ENCODE measurements at places on chromosomes 2 and 18.

DNA sequence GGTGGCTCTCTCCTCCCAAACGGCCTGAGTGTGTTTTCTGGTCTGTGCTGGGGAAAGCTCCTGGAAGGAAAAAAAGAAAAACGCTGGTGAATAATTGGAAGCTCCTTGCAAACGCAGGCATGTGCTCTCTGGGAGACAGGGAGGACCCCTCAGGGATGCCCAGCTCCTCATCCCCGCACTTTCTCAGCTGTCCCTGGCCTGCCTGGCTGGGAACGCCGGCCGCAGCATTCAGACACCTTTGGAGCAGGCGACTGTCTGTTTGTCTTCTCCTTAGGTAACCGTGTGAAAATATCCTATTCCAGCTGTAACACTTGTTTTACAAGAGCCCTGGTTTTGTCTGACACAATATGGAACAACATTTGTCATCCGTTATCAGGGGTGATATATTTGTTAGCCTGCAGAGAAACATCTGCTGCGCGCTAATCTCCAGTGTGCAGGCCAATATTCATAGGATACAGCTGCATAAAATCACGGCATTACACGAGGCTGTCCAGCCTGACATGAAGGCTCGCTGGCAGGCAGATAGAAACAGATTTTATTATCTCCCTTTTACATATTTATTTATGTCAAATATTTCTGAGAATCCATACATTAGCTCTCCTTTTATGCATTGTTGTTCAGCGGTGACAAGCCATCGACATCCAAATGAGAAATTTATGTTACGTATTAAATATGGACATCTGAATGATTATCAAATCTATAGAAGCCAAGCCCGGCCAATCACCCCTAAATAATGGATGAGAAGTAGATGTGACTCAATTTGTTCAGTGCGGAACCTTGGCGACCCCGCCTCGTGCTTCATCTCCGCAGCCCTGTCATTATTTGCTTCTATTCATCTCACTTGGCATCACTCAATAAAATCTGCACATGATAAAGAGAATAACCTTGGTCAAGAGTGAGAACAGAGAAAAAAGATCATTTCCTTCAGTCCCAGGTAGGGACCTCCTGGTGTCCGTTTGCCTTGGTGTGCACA, 675.1 kb upstream of the SALL3 start:
- DNase-seq = no peak

GRCh38 chr2:159606287-159606686, 10.1 kb downstream of the BAZ2B start:
- DNase-seq = no peak

DNA sequence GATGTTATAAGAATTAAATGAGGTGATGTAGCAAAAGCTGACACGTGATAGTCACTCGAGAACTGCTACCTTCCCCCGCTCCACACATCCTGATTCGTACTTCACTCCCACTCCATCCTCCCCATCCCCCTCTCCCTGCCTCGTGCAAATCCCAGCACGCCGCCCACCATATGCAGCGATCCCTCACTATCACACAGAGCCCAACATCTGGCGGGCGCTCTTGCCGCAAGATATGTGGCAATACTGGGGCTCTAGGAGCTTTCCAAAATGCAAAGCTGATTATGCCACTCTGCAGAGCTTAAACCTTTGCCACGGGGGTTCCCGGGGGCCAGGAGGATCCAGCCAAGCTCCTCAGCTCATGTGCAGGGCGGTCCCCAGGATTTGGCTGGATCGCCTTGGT, 37.4 kb downstream of the DNMT3A start:
- no peak for DNase-seq

GRCh38 chr18:45677276-45677807, 46.6 kb upstream of the SLC14A1 start:
- peak; percentile 11 for DNase-seq

GRCh38 chr2:2880938-2881337, 496.7 kb downstream of the EIPR1 start:
- DNase-seq = no peak

- DNase-seq = no peak
Measured at GRCh38 chr18:10074110-10074509, 160.3 kb downstream of the VAPA start.

DNA sequence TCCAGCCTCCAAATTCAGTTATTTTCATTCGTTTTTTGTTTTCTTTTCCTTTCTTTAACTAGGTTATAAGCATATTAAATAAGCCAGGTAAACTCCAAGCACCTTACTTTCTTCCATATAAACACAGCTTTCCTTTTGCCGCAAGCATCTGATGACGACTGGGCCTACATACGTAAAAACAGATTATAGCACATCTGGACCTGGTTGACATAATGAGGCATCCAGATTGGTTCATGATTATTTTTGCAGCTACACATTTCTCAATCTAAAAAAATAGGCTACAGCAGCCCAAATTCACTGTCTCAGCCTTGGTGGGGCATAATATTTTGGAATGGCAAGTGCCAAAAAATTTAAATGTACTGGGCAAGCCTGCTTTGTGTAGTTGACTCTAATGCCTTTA, 7.7 kb downstream of the CYP1B1 start:
- DNase-seq = no peak

DNA sequence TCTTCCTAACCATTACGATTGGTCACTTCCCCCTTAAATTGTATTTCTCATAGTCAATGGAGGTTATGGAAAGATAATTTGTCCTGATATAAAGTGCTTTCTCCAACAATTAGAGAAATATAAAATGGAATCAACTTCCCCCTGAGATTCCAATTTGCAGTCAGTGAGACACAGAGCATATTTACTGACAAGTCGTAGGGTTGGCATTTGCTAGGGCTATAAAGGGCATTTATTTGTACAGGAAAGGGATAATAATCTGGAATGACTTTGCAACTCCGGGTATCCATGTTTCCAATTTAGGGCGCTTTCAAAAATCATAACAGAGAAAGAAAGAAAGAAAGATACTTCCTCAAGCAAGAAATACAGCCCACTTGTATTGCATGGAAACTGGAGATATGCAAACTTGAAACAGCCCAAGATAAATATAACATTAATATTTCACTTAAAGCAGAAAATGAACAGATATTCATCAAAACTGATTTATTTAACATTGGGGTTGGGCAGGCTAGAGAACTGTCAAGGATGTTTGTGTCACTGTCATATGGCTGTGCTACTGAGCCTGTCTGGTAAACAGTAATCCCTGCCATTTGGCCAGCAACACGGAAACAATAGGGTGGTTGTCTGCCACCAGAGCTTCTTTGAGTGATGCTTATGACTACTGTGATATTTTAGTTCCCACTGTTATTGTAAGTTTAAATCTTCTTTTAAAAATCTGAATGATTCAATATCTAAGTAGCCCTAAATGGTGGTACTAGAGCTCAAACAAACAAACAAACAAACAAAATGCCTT, 621.8 kb downstream of the LRP1B start:
- DNase-seq = no peak

- DNase-seq = no peak
Measured at GRCh38 chr2:231223458-231223976, 25.1 kb downstream of the ARMC9 start.

DNA sequence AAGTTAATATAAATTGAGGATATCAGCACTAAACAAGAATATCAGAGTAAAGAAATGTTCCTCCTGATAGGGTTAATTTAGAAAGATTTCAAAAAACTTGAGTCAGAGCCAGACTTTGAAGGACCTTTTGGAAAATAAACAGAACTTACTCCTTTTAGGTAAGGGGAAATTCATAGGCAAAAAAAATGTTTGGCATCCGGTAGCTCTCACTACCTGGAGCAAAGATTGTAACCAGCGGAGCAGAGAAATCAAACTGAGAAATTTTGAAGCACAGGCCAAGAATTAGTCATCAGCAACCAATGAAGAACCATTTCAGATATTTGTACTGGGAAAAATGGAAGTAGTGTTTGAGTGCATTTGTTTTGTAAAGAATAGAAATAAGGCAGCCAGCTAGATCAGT, 113.0 kb downstream of the ICA1L start:
- DNase-seq = no peak

DNA sequence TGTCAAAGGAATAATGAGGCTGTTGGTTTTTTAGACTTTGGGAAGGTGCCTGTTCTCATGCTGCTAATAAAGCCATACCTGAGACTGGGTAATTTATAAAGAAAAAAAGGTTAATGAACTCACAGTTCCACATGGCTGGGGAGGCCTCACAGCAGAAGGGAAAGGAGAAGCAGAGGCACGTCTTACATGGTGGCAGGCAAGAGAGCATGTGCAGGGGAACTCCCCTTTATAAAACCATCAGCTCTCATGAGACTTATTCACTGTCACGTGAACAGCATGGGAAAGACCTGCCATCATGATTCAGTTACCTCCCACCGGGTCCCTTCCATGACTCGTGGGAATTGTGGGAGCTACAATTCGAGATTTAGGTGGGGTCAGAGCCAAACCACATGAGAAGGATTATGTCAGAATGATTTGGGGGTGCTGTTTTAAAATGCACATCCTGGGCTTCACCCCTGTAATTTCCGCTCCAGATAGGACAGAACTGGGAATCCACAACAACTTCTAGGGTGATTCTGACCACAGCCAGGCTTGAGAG, 37.8 kb downstream of the TCF7L1 start:
- DNase-seq = no peak

DNA sequence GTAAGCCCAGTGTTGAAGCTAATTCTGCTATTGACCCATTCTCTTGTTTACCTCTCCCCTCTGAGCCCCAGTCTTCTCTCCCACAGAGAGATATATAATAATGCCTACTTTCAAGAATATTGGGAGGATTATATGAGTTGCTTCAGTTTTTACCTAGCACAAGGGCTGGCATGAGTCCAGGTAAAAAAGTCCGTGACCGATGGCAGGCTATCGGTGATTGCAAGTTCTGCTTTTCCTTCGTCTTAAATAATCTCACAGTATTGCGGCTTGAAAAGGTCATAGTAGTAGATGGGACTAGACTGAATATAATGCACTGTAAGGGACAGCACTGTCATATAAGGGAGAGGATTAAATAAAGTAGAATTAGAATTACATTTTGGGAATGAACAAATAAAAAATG, 77.6 kb downstream of the KIF5C start:
- DNase-seq = no peak

- no peak for DNase-seq
Measured at GRCh38 chr2:118177884-118178283, 89.6 kb downstream of the INSIG2 start.

DNA sequence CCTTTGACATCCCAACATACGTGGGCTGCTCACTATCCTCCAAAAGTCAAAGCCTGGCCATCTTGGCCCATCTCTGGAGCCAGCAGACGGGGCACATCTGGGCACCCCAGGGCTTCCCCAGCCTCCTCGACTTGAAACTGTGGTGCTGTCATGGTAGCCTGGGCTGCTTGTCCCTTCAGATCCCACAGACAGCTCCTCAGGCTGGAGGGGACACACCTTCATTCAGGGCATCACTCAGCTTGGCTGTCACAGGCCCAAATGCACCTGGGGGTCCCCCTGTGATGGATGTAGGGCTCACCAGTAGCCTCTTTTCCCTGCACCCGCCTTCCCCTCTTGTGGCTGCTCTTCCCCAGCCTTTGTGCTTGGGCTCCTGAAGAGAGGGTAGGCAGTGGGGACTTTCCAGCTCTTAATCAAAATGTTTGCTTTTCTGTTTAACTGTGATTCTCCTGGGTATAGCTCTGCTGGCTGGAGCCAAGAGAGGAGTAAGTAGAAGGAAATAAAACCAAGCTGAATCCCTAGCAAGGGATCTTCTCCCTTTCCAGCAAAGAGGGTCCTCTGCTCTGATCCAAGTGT, 92.3 kb downstream of the GYPC start:
- no peak for DNase-seq

GRCh38 chr2:102782933-102783332, 21.1 kb downstream of the TMEM182 start:
- DNase-seq = no peak

- no peak for DNase-seq
Measured at GRCh38 chr2:54880428-54880827, 157.0 kb downstream of the EML6 start.

GRCh38 chr2:122098306-122098705, 342.9 kb downstream of the TSN start:
- no peak for DNase-seq

- no peak for DNase-seq
Measured at GRCh38 chr2:72846171-72847095, 20.6 kb upstream of the EXOC6B start.

GRCh38 chr2:8244639-8245038, 437.2 kb upstream of the ID2 start:
- DNase-seq = no peak

GRCh38 chr2:63218800-63219526, 168.3 kb downstream of the OTX1 start:
- no peak for DNase-seq

- no peak for DNase-seq
Measured at GRCh38 chr2:168593713-168594112, 137.6 kb downstream of the CERS6 start.

GRCh38 chr2:169091761-169092519, 22.6 kb downstream of the DHRS9 start:
- DNase-seq = no peak

- no peak for DNase-seq
Measured at GRCh38 chr18:38923126-38923525, 1357.5 kb upstream of the CELF4 start.

- DNase-seq = no peak
Measured at GRCh38 chr2:235495373-235496238, 1.8 kb downstream of the AGAP1 start.

- no peak for DNase-seq
Measured at GRCh38 chr2:20212459-20212870, 12.5 kb downstream of the SDC1 start.

GRCh38 chr2:229901819-229902218, 20.0 kb downstream of the TRIP12 start:
- no peak for DNase-seq

GRCh38 chr2:216685327-216685875, 9.9 kb downstream of the IGFBP5 start:
- no peak for DNase-seq

DNA sequence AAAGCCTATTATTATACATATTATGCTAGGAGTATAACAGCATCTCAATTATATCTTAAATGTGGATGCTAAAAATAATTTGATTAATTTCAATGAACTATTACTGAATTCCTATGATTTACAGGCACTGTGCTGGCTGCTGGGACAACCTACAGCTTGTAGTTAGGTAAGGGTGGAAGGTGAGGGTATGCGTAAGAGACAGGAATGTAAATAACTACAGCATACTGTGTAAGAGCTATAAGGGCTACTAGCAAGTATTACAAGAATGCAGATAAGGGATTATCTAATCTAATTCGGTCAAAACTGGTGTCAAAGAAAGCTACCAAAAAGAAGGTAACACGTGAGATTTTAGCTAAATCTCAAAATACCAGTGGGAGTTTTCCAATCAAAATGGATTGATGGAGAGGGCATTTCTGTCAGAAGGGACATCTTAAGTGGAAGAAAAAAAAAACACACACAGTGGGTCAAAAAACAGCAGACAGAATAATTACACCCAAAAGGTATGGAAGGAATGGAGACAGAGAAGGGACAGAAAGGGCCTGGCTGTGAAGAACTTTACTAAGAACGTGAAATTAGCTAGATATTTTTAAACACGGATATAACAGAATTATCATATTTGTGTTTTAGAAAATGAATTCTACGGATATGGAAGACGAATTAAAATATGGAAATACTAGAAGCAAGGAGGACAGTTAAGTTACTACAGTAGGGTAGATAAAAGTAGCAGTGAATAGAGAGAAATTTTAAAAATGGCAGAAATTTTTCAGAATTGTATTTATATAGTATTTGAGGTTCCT, 47.1 kb downstream of the STRN start:
- no peak for DNase-seq

Measured in stimulated activated CD8-positive, alpha-beta memory T cell treated with anti-CD3 and anti-CD28 coated beads, Interleukin-4, amount 100 ng/mL, for 48 hours (primary cell).